ENCODE measurements at places on chromosomes 11 and 22. TPM values are rescaled to one million over a fixed set of nuclear protein-coding genes. Genes with fewer than 3 reads are reported as not detected.

The POU2AF1 gene
- not detected for total RNA-seq

The SMTNL1 gene
- total RNA-seq = not detected

The RIMBP3B gene
- total RNA-seq = under 0.01 TPM

The CCDC116 gene
- not detected for total RNA-seq

The TMPRSS13 gene
- total RNA-seq = not detected

The GRK3 gene
- total RNA-seq = 0.20 TPM

The MUC15 gene
- not detected for total RNA-seq

The PIH1D2 gene
- total RNA-seq = 0.40 TPM

- DNase-seq = no peak
Measured at GRCh38 chr22:30262112-30262511, 4.5 kb downstream of the OSM start.

DNA sequence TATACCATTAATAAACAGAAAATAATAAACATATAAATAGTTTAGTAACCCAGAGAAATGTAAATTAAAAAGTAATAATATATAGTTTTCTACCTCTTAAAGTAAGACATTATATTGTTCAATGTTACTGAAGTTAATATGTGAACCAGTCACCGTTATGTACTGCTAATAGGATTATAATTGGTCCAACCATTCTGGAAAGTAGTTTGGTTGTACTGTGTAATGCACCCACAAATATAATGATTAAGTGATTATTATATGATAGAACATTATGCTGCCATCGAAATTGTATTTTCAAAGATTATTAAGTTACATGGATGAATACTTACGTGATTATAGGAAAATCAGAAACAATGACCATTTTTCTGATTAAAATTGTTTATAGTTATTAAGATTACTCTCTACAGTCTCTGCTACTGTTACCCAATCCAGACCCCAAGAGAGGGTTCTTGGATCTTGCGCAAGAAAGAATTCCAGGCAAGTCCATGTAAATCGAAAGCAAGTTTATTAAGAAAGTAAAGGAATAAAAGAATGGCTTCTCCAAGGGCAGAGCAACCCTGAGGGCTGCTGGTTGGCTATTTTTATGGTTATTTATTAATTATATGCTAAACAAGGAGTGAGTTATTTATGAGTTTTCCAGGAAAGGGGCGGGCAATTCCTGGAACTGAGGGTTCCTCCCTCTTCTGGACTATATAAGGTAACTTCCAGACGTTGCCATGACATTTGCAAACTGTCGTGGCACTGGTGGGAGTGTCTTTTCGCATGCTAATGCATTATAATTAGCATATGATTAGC lies 50.1 kb downstream of the ACER3 start:
- no peak for DNase-seq

- no peak for DNase-seq
Measured at GRCh38 chr11:1112351-1113191, 37.9 kb downstream of the MUC2 start.

- DNase-seq = no peak
Measured at GRCh38 chr11:122270535-122270934, 154.5 kb upstream of the BLID start.

GRCh38 chr11:68664141-68664540 lies 20.2 kb upstream of the GAL start:
- no peak for DNase-seq

GRCh38 chr11:40380835-40381234 lies 1078.6 kb downstream of the LRRC4C start:
- no peak for DNase-seq

- no peak for DNase-seq
Measured at GRCh38 chr22:48345631-48346030, 1482.0 kb downstream of the BRD1 start.

DNA sequence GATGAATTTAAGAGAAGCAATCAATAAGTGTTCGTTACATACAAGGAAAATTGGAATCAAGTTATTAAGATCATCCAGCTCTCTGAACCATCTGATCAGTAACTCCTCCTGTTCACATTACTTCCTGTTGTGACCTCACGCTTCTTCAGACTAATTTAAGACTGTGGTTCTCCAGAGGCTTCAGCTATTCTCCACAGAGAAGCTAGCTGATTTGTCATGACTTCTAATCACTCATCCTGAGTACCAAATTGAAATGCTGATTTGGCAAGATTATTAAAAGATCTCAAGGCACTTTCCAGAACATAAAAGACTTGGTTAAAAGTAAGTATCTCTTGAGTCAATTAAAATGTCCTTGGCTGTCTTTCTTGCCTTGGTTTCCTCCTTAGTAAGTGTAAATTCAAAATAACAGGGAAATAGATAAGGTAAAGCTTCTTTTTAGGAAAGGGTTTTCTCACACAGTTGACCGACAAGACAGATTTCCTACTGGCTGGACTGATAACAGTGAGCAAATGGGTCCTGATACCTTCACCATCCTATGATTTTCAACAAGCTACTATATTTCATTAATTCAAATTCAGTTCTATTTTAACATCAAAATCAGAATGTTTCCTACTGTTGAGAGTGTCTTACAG lies 38.5 kb downstream of the GAB2 start:
- DNase-seq = peak; percentile 48

- DNase-seq = no peak
Measured at GRCh38 chr11:74175920-74176319, 4.8 kb downstream of the PPME1 start.

DNA sequence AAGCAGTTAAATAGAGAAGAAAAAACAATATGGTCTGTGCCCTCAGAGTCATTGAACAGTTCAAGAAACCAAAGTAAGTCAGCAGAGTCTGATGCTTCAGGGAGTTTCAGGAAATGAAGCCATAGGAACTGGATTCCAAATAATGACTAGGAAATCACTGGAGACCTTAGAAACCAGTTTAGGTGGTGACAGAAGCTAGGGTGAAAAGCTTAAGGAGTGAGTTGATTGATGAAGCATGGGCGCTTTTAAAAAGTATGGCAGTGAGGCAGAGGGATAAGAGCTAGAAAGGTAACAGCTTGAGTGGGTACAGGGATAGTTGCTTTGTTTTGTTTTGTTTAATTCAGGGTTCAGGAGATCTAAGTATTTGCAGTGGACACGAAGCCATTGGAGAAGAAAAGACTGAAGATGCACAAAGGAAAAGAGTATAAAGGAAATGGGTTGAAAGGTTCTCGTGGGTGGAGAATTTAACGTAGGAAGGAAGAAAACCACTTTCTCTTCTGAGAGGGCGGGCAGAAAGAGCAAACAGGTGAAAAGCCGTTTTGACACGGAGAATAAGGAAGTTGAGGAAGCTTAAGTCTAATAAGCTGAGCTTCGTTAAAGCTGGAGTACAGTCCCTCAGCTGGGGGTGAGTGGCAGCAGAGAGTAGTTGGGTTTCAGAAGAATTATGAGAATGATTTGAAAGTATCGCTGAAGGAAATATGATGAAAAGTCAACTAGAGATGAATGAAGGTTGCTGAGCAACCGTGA lies 14.8 kb downstream of the SGSM3 start:
- DNase-seq = peak; percentile 60

All from lung microvascular endothelial cell (primary cell).